ENCODE measurements at places on chromosomes 1 and 21.

DNA sequence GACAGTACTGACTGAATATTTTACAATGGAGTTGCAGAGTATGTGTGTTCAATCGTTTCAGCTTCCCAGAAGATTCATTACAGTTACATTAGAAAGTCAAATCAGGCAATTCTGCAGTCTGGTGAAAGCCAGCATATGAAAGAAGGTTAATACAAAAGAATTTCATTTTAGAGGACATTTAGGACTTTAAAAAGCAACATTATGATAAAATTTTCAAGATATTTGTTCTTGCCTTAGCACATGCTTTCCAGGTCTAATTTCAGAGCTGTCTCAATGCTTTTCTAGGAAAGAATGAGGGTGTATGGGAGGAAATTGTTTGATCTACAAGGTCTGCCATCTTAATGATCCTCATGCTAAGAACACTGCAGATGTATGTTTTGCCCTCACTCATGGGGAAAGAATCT, 63.2 kb downstream of the RERE start:
- no peak for DNase-seq

GRCh38 chr1:28370239-28371009, 884 bp downstream of the PHACTR4 start:
- DNase-seq = peak; percentile 60

DNA sequence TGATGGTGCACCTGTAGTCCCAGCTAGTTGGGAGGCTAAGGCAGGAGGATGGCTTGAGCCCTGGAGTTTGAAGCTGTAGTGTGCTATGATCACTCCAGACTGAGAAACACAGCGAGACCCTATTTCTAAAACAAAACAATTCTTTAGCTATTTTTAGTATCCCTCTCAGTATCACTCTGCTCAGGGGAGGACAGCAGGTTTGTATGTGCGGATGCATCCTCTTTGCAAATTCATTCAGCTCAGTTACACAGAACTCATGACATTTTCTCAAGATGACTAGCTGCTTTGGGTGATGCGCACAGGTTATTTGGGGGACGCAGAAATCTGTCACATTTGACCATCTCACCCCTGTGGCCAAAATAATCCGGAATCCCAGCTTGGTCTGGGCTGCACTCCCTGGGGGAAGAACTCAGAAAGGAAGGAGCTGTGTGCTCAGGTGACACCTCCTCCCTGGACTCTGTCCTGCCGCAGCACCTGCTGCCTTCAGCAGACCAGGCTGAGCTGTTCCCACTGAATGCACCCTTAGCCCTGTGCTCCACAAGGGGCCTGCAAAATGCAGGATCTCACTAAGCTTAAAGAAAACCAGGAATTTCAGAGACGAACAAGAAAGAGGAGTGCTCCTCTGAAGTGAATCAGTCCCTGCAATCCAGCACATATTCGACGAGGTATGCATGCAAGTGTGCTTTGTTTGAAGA, 89.5 kb upstream of the PGBD5 start:
- DNase-seq = no peak

DNA sequence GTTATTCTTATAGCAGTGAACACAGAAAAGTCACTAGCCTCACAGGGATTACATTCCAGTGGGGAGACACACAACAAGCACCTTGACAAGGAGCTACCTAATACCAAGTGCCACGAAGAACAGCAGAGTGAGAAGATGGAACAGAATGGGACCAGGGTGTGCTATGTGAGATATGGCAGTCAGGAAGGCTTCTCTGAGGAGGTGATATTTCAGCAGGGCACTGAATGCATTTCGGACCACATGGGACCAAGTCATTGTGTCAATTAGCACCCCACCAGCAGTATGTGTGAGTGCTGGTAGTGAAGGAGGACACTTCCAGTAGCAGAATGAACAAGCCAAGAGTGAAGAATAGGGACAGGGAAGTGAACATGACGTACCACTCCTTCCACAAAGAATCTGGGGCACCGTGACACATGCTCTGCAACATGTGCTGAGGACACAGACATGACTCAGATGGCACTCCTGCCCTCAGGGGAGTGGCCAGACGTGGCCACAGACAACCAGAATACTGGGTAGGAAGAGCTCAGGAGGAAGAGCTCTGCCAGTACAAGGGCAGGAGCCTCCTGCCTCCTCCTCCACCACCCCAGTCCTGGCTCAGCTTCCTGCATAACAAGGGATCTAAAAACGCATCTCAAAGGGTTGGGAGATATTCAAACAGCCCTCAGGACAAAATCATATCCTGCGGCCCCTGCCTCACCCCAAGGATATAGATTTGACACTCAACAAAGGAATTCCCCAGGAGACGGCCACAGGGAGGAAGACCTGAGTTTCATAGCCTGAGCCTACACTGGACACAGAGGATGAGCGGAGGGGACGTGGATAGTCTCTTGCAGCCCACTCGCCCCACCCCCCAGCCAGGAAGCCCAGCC, 102.5 kb downstream of the TRABD2B start:
- DNase-seq = no peak

GRCh38 chr1:51000651-51001050, 30.6 kb downstream of the CDKN2C start:
- no peak for DNase-seq

GRCh38 chr1:40784141-40784770, 669 bp downstream of the KCNQ4 start:
- DNase-seq = peak; percentile 78

GRCh38 chr21:14991957-14992356, 72.8 kb downstream of the NRIP1 start:
- DNase-seq = no peak

DNA sequence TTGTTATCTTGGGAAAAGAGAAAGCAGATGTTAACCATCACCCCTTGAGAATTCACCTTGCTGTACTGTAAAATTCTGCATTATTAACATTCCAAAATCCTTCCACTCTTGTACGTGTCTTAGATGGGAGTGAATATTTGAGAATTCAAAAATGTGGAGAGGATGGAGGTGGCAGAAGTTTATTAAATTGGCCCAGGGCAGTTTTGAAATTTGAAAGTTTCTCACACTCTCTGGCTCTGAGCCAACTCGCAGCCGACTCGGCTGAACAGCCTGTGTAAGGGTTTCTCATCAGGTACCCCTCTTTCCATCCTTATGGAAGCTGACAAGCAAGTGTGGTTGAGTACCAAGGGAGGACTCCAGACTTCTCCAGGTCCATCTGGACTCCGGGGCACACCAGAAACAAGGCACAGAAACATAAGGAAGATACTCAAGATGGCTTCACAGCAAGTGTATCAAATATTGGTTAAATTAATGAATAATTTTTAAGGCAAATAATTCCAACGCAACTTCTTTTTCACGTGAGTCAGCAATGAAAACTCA, 45.1 kb downstream of the RRAGC start:
- DNase-seq = no peak
